ENCODE measurements at places on chromosomes 1 and 21. TPM values are rescaled to one million over a fixed set of nuclear protein-coding genes. Genes with fewer than 3 reads are reported as not detected.
A peak's percentile ranks its signal among the peaks of the same experiment; 100 is the strongest.

DNA sequence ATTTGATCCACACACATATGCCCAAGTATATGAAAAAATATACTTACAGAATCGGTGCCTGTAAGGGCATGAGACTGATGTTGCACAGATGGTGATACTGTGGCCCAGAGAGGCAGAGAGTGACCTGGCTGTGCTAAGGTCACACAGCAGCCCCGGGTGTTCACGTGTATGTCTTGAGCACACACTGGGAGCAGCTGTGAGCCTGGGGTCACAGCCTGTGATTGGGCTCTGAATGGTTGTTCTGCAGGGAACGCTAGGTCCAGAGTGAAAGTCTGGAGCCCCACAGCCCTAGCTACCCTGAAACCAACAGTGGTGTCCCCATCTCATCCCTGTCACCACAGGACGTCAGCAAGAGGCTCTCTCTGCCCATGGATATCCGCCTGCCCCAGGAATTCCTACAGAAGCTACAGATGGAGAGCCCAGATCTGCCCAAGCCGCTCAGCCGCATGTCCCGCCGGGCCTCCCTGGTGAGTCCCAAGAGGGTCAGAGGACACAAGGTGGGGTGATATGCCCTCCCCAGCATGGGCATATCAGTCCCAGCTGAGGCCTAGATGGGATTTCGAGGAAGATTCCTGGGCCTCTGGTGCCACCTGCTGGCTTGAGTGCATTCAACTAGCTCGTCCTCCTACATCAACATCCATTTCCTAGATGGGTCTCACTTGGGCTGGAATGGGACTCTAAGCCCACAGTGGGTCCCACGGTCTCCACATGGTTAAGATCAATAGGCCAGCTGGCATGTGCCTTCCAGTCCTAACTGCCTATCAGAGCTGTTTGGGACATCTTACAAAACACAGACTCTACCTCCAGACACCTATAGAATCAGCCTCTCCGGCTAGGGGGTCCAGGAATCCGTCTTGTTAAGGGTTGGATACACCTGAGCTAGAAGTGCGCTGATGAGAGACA, 19.7 kb downstream of the CDK18 start:
- DNase-seq = peak; percentile 88
- no peaks in the 10 kb centered on the region for H3K36me3 ChIP-seq
- no peak overlapping the region for H3K4me3 ChIP-seq
- H3K4me1 ChIP-seq = peaks cover 7% of the 10 kb centered on the region

DNA sequence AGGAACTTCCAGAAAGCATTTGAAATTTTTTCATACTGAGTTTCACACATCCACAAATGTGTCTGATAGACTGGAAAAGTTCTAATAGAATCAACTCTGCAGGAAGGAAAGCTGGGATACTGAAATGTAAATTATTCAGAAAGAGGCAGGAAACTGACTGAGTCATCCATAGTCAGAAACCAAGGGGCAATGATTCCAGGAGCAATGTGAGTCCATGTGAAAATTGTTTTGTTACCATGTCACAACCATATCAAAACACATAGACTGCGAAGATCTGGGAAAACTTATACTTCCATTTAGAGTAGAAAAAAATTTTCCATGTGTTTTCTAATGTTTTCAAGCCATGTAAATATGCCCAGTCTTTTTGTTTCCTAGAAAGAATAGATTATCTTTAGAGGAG, 142.3 kb upstream of the TMPRSS15 start:
- no peaks in the 10 kb centered on the region for H3K36me3 ChIP-seq
- H3K4me1 ChIP-seq = no peaks in the 10 kb centered on the region
- no peak overlapping the region for H3K27ac ChIP-seq
- DNase-seq = no peak
- no peaks in the 10 kb centered on the region for H3K27me3 ChIP-seq
- no peak overlapping the region for H3K4me3 ChIP-seq

- no peak for DNase-seq
- no peaks in the 10 kb centered on the region for H3K27me3 ChIP-seq
- H3K4me3 ChIP-seq = no peak overlapping the region
- H3K27ac ChIP-seq = no peak overlapping the region
Observed at GRCh38 chr1:17744666-17745478, 10.3 kb upstream of the ACTL8 start.

GRCh38 chr1:230204842-230205241, 137.8 kb downstream of the GALNT2 start:
- no peak for DNase-seq
- H3K36me3 ChIP-seq = no peaks in the 10 kb centered on the region
- H3K27me3 ChIP-seq = no peaks in the 10 kb centered on the region
- H3K4me3 ChIP-seq = no peak overlapping the region

The EVA1C gene
- total RNA-seq = 34.9 TPM

DNA sequence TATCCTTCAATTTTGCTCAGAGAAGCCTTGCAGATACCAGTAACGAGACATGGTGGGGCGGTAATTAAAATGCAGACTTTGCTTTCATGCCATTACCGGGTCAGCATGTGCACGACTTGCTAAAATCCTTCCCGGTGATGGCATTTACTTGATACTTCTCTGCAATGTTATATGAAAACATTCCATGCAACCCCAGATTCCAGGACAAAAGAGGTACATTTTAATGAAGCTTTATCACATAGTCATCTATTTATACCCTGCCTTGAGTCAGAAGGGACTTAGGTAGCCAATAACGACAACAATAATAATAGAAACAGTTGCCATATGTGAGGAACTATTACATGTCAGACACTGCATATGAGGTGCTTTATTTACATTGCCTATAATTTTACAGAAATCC, 29.4 kb upstream of the PLA2G2C start:
- H3K36me3 ChIP-seq = no peaks in the 10 kb centered on the region
- DNase-seq = no peak
- H3K4me3 ChIP-seq = no peak overlapping the region
- no peaks in the 10 kb centered on the region for H3K27me3 ChIP-seq

The KIRREL1 gene
- 77.8 TPM for total RNA-seq

The MMEL1 gene
- total RNA-seq = 7.9 TPM

The ST6GALNAC5 gene
- total RNA-seq = 4.9 TPM

The SHISAL2A gene
- total RNA-seq = 0.69 TPM

DNA sequence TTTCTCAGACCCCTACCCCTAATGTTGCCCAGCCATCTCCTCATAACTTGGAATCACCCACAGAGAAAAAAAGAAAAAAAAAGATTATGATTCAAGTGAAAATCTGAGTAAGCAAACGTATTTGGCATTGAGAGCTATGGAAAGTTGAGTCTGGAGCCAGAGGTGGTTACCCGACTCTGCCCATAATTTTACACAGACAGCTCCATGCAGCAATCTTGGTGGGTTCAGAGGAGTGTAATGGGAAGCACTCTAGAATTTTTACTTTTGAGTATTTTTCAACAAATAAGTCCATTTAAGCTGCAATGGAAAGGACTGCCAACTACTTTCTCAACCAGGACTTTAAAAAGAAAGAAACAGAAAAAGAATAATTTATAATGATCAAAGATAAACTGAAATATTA, 62.7 kb downstream of the ZC3H11B start:
- no peak overlapping the region for H3K27ac ChIP-seq
- no peaks in the 10 kb centered on the region for H3K27me3 ChIP-seq
- H3K4me1 ChIP-seq = no peaks in the 10 kb centered on the region
- DNase-seq = no peak

DNA sequence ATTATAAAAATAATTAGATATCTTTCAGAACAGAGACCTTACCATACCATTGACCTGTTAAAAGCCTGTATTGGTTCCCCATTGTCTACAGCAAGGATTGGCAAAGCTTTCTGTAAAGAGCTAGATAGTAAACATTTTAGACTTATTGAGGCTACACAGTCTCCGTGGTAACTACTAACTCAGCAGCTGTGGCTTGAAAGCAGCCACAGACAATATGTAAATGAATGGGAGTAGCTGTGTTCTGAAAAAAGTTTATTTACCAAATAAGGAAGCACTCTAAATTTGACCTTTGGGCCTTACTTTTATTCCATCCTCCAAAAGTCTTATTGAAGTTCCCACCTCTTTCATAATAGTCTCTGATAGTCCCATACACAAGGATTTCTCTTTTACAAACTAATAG, 39.7 kb downstream of the NUP210L start:
- H3K36me3 ChIP-seq = no peaks in the 10 kb centered on the region
- H3K27ac ChIP-seq = no peak overlapping the region
- H3K4me3 ChIP-seq = no peak overlapping the region
- H3K4me1 ChIP-seq = no peaks in the 10 kb centered on the region

The CENPS gene
- 11.8 TPM for total RNA-seq

The STUM gene
- 3.0 TPM for total RNA-seq

DNA sequence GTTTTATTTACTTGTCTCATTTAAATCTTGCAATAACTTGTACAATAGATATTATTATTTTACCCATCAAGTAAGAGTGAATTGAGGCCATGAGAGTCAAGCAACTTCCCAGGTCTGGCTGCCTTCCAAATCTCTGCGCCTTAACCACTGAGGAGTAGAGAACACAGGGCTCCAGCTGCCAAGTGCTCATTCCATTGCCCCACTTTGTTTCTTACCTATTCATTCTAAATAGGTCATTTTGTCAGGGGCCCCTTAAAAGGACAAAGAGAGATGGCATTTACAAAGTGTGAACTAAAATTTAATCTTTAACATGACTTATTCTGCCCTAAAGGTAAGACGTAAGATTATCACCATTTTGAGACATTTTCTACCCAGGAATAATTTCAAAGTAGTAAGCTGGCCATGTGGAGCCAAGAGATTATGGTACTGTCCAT, 3.5 kb downstream of the PPP1R15B start:
- H3K27ac ChIP-seq = no peak overlapping the region
- peak overlapping the region; percentile 86 for H3K4me3 ChIP-seq
- no peaks in the 10 kb centered on the region for H3K27me3 ChIP-seq

The BEND5 gene
- total RNA-seq = 12.3 TPM

DNA sequence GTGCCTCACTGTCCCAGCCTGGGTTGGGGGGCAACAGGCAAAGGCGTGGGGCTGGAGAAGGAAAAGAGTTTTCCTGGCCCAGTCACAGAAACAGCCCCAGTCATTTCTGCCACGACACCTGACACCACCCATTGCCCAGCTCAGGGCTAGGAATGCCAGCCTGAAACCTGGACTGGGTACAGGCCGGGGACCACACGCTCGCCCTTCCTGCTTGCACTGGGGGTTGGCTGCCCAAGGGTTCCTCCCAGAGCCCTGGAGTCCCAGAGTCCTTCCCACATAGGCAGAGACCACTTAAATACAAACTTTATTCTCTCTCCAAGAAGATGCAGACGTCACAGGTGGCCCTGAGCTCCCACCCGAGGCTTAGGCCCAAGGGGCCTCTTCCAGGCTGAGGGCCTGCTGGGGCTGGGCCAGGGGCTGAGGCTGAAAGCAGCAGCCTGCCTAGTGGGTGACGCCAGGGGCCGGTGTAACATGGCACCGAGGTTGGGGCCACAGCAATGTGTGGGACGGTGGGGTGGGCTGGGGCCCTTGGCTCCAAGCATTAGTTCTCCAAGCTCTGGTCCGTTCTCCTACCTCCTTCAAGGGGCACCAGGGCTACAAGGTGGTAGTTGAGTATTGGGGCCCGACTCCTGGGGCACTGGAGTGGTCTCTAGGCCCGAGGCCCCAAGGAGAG, 1.6 kb downstream of the TMEM52 start:
- DNase-seq = no peak
- H3K4me3 ChIP-seq = no peak overlapping the region
- H3K27ac ChIP-seq = no peak overlapping the region
- H3K4me1 ChIP-seq = peaks cover 6% of the 10 kb centered on the region
- H3K36me3 ChIP-seq = no peaks in the 10 kb centered on the region

The OR2T2 gene
- total RNA-seq = not detected

DNA sequence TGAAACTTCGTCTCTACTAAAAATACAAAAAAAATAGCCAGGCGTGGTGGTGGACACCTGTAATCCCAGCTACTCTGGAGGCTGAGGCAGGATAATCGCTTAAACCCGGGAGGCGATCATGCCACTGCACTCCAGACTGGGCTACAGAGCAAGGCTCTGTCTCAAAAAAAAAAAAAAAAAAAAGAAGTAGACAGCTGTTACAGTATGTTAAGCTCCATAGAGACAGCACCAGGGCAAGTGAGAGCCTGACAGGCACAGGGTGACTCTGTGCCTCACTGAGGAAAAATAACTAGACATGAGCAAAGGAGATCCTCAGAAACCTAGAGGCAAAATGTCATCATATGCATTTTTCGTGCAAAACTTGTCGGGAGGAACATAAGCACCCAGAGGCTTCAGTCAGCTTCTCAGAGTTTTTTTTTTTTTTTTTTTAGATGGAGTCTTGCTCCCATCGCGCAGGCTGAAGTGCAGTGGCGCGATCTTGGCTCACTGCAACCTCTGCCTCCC, 9.0 kb upstream of the PRDX1 start:
- H3K27me3 ChIP-seq = no peaks in the 10 kb centered on the region
- no peak overlapping the region for H3K4me3 ChIP-seq
- H3K36me3 ChIP-seq = no peaks in the 10 kb centered on the region
- no peak overlapping the region for H3K27ac ChIP-seq

DNA sequence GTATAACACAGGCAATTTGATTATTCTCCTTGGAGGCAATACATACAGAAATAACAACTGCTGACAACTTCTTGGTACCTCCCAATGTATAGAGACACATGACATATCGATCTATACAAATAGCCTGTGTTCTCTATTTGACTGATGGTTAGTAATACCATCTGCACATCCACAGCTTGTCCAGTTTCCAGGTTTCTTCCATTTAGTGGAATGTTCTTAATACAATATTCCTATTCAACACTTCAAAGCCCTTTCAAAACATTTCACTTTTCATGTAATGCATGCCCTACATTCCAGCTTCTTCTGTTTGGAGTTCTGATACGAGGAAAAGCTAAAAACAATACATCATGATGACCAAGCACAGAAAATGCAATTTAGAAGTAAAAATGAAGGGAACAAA, 37.0 kb upstream of the GORAB start:
- no peaks in the 10 kb centered on the region for H3K36me3 ChIP-seq
- no peak for DNase-seq
- H3K27me3 ChIP-seq = peaks cover 2% of the 10 kb centered on the region
- H3K27ac ChIP-seq = no peak overlapping the region
- no peaks in the 10 kb centered on the region for H3K4me1 ChIP-seq

DNA sequence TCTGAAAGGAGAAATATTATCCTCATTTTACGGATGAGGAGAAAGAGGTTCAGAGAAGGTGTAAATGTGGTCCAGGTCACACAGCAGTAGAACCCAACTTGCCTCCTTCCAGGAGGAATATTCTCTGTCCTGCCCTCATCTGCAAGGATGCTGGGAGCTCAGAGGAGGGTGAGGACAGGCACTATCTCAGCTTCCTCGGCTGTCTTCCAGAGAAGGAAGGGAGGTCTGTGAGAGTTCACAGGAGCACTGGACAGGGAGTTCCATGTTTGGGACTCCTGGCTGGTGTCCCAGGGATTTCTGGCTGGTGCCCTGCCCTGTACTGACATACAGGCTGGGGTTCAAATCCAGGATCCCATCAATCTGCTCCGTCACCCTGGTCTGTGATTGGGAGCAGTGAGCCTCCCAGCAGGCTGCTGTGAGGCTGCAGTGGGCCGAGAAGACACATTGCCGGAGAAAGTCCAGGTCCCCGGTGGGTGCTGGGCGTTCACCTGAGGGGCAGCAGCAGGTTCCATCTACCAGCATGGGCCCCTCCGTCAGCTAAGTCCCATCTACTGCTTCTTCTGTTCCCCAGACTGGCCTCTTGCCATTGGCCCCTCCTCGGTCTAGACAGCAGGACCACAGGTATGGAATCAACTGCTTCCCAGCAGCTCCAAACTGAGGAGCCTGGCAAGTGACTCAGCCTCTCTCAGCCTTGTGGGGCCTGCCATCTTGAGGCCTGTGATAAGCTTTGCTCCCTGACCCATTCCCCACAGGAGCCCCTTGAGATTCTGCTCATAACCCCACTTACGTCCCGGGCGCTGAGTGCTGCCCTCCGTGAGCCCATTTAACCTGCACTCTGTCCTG, 8.5 kb upstream of the BSND start:
- no peaks in the 10 kb centered on the region for H3K4me1 ChIP-seq
- H3K27ac ChIP-seq = no peak overlapping the region
- no peak overlapping the region for H3K4me3 ChIP-seq

Data from ovary (tissue), 10 donors.